ENCODE measurements at places on chromosomes 7 and 10. TPM values are rescaled to one million over a fixed set of nuclear protein-coding genes. Genes with fewer than 3 reads are reported as not detected.
A peak's percentile ranks its signal among the peaks of the same experiment; 100 is the strongest.

DNA sequence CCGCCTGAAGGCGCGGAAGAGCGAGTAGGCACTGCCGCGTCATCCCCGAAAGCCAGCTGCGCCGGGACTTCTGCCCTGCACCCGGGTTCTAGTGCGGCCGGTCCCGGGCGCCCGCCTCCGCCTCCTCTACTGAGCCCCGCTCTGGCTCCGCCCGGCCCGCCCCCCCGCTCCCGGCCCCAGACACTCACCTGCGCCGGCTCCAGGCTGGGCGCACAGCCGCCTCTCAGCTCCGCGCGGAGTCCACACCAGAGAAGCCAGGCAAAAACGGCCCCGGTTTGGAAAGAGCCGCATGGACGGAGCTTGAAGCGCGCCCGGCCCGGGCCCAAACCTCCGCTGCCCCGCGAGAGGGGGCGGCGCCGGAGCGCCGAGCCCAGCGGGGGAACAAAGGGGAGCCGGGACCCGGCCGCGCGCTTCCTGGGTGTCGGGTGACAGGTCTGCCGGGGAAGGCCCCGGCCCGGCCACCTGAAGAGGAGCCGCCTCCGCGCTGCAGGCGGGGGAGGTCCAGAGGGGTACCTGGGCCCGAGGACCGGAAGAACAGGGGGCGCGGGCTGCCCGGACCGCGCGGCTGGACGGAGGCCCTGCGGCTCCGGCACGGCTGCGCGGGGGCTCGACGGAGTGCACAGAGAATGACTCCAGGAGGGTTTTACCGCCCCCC is 168.2 kb downstream of the NRF1 start:
- peak; percentile 15 for DNase-seq

The FAM241B gene
- 4.9 TPM for total RNA-seq

The ASB4 gene
- total RNA-seq = 0.47 TPM

GRCh38 chr10:4947039-4947634 is 16.1 kb upstream of the AKR1C1 start:
- no peak for DNase-seq

The TMEM213 gene
- not detected for total RNA-seq

- DNase-seq = no peak
Observed at GRCh38 chr10:95249467-95249866, 41.3 kb downstream of the PDLIM1 start.

The SPDYE8 gene
- total RNA-seq = 0.52 TPM

The FRAT2 gene
- 12.4 TPM for total RNA-seq

DNA sequence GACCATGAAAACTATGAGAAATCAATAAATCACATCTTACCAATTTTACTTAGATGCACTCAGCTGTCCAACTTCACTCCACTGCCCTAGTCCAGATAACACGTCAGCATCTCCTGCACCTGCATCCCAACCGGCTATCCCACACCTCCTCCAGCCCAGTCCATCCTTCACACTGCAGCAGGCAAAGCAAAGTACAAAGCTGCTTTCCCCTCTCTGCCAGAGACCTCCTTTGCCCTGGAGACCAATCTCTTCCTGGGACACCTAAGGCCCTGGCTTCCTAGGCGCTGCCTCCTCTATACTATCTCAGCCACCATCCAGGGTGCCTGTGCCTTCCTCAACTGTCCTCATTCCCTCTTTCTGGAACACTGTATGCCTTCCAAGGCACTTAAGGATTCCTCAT is 90.3 kb upstream of the DDC start:
- no peak for DNase-seq

The CCDC136 gene
- total RNA-seq = 0.87 TPM

GRCh38 chr7:27198138-27198841 is 1.6 kb downstream of the HOXA13 start:
- DNase-seq = no peak

DNA sequence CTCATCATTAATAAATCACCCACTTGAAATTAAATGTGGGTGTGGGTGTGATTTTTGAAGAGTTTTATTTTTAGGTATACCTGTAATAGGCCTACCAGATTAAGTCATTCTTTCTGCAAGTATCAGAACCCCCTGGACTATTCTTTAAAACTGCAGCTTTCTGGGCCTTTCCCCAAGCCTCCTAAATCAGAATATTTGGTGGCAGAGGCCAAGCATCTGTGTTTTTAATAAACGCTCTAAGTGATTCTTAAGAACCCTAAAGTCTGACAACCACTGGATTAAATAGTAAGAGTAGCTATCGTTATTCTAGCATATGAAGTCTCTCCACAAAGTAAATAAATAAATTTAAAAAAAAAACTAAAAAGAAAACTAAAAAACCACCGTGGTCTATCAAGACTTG is 703.0 kb upstream of the NRP1 start:
- no peak for DNase-seq

DNA sequence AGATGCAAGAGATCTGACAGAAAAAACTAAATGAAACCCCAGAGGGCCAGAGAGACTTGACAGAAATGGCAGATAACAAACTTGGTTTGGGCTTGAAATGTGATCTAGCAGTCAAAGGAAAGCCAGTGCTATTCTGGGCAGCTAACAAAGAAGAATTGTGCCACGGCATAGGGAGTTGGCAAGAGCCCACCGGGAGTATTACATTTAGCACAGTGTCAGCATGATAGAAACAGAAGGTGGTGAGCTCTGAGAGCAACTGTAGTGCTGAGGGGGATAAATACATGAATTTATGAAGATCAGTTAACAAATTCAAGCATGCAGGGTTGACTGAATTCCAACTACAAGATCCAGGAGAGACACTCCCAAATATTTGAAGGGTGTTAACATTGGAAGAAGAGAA is 91.1 kb downstream of the AHCYL2 start:
- DNase-seq = no peak

The COBL gene
- total RNA-seq = 23.8 TPM

- no peak for DNase-seq
Observed at GRCh38 chr10:21910798-21911197, 92.7 kb downstream of the DNAJC1 start.

- no peak for DNase-seq
Observed at GRCh38 chr7:123537026-123537642, 2.7 kb upstream of the IQUB start.

GRCh38 chr10:77556990-77557601 is 80.5 kb downstream of the KCNMA1 start:
- DNase-seq = no peak

The MYO3A gene
- total RNA-seq = not detected

- no peak for DNase-seq
Observed at GRCh38 chr10:76176166-76176550, 744.7 kb downstream of the LRMDA start.

DNA sequence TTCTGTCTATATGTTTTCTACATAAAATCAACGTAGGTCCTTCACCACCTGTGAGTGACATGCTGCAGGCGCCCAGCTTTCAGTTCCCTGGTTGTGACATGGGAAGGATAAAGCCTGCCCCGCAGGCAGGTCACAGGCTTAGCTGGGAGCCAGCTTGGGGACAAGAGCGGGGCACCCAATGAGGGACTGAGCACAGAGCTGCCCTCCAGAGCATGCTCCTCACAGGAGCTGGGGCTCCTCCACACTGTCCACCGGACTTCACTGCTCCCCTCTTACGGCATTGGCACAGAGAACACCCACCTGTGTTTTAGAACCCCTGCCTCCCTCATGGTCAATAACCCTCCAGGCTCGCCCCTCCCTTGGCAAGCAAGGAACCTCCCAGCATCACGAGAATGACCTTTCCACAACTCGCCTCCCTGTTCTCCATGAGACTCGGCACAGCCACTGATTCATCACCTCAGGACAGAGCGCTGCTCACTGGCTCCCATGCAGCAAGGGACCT is 187.1 kb downstream of the TNS3 start:
- DNase-seq = no peak

DNA sequence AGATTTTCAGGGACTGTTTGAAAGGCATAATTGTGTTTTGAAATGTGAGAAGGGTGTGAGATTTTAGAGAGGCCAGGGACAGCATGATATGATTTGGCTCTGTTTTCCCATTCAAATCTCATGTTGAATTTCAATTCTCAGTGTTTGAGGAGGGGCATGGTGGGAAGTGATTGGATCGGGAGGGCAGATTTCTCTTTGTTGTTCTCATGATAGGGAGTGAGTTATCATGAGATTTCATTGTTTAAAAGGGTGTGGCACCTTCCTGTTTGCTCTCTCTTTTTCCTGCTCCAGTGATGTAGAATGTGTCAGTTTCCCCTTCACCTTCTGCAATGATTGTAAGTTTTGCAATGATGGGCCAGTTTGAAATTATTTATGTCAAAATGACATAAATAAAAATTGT is 113.0 kb upstream of the PCDH15 start:
- DNase-seq = no peak

The AKR1C3 gene
- 909 TPM for total RNA-seq

The PAPOLB gene
- 0.30 TPM for total RNA-seq

GRCh38 chr7:112995059-112995824 is 91.4 kb downstream of the GPR85 start:
- DNase-seq = no peak

GRCh38 chr7:46742601-46743000 is 821.5 kb upstream of the IGFBP3 start:
- DNase-seq = no peak

- DNase-seq = no peak
Observed at GRCh38 chr7:6078548-6078947, 47.4 kb downstream of the ANKRD61 start.

The AKR1C8 gene
- 0.10 TPM for total RNA-seq

GRCh38 chr7:120829487-120829886 is 28.5 kb downstream of the TSPAN12 start:
- DNase-seq = no peak

The TLL2 gene
- 0.12 TPM for total RNA-seq

The PDE6C gene
- total RNA-seq = not detected
